ENCODE measurements at places on chromosomes 6 and 20.

- no peak for DNase-seq
Measured at GRCh38 chr6:138546733-138547185, 47.5 kb upstream of the NHSL1 start.

DNA sequence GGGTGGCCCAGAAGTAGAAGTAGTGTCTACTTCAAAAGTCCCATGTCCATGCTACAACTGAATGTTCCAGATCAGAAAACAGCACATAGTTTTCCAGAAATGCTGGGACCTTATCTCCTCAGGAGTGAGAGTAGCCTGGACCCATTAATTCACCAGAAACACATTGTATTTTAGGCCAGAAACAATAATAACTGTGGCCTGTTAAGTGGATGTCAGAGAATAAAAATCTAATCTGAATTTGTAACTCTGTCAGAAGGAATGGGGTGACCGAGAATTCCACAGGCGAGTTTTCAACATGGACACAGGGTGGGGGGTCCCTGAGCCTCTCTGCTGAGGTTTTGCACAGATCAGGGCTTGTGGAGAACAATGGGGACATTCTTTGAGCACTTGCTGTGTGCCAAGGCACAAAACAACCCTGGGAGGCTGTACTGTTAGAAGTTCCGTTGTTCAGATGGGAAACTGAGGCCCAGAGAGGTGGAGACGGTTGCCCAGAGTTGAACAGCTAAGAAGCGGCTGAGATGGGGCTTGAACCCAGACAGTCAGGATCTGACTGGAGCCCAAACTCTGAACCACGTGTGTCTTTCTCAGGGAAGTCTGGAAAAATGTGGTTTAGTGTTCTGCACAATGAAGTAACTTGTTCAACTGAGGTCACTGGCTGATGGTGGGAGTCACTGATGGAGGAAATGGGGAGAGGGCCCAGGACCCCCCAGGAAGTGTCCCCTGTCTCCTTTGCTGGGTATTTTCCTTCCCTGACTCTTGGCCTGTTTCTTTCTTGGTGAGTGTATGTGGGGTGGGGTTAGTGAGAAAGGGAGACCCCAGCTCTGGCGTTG is 44.2 kb downstream of the SNAI1 start:
- DNase-seq, result no peak

DNA sequence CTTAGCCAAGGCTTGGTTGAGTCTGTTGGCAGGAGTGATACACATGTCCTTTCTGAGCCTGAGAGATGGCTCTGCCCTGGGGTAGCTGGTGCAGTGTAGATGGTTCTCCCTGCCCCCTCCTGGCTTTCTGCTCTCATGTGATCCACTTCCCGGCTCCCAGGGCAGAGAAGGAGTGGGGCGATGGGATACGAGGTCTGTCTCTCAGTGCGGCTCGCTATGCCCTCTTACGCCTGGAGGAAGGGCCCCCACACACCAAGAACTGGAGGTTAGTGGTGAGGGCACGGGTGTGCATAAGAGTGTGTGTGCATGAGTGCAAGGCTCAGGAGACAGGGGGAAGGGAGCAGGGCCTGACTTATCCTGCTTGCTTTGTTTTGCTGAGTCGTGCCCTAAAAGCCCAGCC is 18.8 kb downstream of the SLC12A5 start:
- no peak for DNase-seq

DNA sequence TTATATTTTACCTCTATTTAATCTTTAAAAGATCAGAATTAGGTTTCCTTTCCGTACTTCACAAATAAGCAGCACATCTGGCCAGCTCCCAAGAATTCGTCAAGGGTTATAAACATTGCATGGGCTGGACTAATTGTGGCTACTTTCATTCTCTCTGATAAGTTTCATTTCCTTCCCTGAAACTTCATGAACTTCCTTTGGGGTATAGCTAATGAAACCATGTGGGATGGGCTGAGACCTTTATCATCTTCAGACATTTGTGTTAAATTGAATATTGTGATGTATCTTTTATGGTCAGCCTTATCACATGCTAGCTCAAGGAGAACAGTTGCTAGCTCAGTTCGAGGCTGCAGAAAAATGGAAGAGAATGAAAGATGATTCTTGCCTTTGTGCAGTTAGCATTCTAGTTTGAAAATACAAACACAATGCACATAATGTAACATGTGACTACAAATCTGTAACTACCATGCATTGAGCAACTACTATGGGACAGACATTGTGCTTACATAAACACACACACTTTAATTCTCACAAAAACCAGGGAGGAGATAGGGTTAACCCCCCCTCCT is 1.7 kb upstream of the GMPR start:
- peak; percentile 46 for DNase-seq

DNA sequence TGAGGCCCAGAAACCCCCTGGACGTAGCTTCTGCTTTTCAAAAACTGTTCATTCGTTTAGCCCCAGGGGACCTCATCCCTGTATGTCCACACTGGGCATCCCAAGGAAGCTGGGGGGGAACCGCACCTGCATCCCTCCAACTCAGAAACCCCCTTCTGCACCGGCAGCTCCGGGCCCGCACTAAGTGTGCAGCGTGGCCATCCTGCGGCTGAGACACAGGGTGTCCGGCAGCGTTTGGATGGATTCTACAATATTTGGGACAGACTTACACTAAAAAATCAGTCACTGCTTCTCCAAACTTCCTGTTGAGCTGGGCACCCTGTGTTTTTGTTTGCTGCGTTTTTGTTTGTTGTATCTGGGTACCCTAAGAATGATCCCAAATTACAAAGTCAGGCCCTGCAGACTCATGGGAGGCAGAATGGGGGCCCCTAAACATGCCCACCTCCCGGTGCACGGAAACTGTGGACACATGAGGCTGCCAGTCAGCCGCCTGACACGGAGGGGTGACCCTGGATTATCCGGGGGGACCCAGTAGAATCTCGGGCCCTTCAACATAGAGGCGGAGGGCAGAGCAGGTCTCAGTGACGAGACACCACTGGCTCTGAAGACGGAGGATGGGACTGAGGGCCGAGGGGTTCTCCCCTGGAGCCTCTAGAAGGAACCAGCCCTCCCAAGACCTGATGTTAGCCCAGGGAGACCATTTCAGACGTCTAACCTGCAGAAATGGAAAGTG is 88.2 kb upstream of the BHLHE23 start:
- DNase-seq, result no peak

DNA sequence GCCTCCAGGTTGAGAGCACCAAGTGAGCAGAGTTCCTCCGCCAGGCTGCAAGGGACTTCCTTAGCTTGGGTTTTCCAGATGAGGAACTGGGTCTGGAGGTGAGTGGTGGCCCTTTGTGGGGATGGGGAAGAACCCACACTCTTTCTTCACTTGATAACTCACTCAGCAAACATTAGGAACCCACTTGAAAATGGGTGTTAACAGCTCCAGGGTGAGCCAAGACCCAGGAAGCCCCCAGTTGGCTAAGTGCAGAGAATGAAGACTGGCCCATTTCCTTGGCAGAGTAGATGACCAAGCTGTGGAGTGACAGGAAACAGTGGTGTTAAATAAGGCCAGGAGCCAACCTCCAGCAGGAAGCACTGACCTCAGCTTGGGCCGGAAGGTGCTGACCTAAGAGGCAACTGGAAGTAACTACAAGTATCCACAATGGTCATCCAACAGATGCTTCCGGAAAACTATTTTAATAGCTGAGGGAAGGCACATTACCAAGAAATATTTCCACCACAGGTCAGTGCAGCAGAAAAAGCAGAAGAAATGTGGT is 22.7 kb downstream of the MRPL14 start:
- DNase-seq, result no peak

DNA sequence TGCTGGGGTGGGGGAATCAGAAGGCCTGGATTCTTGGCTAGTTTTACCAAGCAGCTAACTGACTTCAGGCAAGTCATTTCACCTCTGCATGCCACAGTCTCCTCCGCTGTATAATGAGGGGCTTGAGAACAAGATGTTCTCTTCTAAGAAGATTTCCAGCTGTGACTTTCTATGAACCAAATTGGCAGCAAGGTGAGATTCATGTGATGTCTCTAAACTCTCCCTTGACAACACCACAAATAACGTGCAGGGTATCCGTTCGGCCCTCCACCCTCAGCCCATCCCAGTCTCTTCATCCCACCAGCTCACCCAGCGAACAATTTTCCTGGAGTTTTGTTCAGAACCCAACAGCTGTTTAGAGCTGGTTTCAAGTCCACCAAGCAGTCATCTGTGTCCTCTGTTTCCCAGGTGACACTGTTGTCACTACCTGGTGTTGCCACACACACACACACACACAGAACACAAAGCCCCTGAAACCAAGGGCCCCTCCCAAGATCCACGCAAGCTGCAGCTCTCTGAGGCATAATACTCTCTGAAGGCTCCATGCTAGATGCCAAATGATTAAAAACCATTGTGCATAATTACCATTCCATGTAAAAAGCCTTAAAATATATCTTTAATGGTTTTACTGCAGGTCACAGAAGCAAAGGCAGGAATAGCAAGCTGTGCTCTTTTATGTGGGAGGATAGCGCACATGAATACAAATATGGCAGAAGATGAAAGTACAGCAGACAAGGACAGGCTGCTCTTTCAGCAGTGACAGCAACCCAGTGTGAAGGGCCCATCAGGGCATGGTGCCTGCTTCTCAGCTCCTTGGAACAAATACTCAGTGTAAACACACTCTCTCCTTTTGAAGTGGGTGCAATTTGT is 48.2 kb downstream of the ARHGAP18 start:
- no peak for DNase-seq

- no peak for DNase-seq
Measured at GRCh38 chr6:42860481-42860880, 18.9 kb upstream of the RPL7L1 start.

GRCh38 chr20:46563860-46564221 is 13.4 kb upstream of the OCSTAMP start:
- DNase-seq, result no peak

DNA sequence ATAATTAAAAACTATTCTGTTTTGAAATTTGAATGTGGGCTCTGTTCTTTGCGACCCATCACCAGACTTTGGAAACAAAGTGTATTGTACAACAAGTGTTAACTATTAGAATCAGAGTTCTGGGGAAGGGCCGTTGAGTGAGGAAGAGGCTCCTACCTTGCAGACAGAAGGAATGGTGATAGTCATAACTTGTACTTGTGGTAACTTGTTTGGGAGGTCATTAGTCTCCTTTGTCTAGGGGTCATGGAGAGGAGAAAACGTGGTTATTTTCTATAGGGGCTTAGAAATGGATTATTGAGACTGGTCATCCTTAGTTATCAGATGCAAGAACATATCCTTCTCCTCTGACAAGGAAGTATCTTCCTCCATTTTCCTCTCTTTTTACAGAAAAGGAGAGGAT is 174.8 kb downstream of the BMP2 start:
- DNase-seq, result no peak

GRCh38 chr20:4726710-4727397 is 5.1 kb downstream of the PRND start:
- DNase-seq, result no peak

- no peak for DNase-seq
Measured at GRCh38 chr6:2746557-2747061, 4.1 kb downstream of the MYLK4 start.

GRCh38 chr20:59318803-59319202 is 18.4 kb downstream of the EDN3 start:
- no peak for DNase-seq

- peak; percentile 50 for DNase-seq
Measured at GRCh38 chr20:13355941-13356486, 134.9 kb downstream of the ISM1 start.

- no peak for DNase-seq
Measured at GRCh38 chr6:97097068-97098047, 172.8 kb downstream of the KLHL32 start.

DNA sequence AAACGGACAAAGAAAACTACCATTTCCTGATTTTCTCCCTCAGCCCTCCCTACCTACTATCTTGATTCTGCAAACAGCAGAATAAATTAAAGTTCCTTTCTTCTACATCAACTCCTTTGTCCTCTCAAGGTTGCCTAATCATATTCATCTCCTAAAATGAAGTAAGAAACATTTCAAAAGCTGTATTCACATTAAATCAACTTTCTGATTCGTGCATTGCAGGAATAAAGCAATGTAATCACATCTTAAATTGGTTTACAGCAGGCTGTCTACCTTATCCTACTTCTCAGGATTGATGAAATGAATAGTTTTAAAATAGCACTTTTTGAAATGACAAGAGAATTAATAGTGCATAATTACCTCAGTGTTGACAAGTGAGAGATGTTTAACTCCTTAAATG is 25.1 kb downstream of the PRKN start:
- no peak for DNase-seq

DNA sequence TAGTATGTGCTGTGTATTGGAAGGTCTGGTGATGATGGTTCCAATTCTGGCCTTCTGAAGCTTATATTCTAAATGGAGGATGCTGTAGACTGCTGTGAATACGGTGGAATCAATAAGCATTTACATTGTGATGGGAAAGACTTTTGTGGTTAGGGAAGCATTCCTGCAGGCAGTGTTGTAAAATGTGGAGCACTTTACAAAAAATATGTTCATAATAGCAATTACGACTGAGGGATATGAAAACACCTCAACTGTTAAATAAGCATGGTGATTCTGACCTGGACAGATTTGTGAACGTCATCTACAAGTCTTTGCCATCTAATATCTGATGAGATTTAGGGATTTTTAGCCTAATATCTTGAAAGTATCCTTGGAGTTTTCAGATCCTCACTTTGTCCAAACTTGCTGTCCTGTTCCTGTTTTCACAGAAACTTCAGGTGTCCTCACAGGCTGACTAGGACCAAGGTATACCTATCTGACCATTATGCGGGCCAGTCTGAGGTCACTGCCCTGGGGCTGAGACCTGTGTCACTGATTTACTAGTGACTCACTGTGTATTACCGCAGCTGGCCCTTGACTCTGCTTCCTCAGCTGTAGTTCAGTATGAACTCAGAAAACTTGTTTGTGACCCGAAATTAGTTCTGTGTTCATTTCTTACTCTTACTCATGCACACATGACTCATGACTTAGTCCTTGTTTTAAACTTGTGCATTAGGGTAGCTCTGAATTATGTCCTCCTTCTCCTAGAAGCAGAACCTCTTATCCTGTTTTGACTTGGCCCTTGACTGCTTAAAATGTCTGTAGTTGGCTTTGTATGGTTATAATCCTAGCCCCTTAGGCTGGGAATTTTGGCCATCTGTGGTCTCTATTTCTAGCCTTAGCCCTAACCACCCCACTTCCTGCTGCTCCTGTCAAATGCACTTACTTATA is 343.0 kb downstream of the CDKAL1 start:
- DNase-seq, result peak; percentile 64

GRCh38 chr6:36290668-36291620 is 21.1 kb downstream of the PNPLA1 start:
- DNase-seq, result no peak

DNA sequence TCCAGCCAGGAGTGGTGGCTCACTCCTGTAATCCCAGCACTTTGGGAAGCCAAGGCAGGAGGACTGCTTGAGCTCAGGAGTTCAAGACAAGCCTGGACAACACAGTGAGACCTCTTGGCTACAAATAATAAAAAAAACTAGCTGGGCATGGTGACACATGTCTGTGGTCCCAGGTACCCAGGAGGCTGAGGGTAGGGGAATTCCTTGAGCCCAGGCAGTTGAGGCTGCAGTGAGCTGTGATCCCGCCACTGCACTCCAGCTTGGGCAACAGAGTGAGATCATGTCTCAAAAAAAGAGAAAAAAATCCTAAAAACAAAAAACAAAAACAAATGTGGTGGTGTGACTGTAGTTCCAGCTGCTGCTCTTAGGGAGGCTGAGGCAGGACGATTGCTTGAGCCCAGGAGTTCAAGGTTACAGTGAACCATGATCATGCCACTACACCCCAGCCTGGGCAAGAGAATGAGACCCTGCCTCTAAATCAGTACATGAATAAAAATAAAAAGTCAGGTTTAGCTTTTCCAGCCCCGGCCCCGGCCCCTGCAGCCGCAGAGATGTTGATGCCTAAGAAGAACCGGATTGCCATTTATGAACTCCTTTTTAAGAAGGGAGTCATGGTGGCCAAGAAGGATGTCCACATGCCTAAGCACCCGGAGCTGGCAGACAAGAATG is 13.5 kb upstream of the SNRPC start:
- DNase-seq, result no peak
